Prostate gland (tissue), 2 donors: ENCODE measurements at places on chromosomes 11 and 22. TPM values are rescaled to one million over a fixed set of nuclear protein-coding genes. Genes with fewer than 3 reads are reported as not detected.
A peak's percentile ranks its signal among the peaks of the same experiment; 100 is the strongest.

DNA sequence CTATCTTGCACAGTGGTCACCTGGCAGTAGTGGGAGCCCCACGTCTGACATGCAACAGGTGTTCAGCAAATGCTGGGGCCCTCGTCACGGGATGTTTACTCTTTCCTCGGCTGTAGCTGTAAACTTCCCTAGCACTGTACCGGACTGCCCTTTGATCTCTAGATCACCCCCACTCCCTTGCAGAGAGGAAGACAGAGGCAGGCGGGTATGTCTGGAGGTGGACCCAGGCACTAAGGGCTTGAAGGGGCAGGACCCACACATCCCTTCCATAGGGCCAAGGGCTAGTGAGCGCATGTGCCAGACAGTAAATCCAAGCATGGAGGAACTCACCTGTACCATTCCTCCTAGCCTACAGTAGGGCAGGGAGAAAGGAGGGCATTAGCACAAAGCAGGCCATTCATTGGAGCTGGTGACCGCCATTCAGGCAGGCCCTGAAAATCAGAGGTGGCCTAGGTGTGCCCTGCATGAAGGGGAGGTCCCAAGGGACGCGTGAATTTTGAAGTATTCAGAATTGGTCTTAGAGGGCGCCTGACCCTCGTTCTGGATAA lies 1.9 kb upstream of the SMTN start:
- H3K4me1 ChIP-seq = peaks cover 11% of the 10 kb centered on the region
- DNase-seq = no peak
- H3K27ac ChIP-seq = no peak overlapping the region
- H3K27me3 ChIP-seq = no peaks in the 10 kb centered on the region

DNA sequence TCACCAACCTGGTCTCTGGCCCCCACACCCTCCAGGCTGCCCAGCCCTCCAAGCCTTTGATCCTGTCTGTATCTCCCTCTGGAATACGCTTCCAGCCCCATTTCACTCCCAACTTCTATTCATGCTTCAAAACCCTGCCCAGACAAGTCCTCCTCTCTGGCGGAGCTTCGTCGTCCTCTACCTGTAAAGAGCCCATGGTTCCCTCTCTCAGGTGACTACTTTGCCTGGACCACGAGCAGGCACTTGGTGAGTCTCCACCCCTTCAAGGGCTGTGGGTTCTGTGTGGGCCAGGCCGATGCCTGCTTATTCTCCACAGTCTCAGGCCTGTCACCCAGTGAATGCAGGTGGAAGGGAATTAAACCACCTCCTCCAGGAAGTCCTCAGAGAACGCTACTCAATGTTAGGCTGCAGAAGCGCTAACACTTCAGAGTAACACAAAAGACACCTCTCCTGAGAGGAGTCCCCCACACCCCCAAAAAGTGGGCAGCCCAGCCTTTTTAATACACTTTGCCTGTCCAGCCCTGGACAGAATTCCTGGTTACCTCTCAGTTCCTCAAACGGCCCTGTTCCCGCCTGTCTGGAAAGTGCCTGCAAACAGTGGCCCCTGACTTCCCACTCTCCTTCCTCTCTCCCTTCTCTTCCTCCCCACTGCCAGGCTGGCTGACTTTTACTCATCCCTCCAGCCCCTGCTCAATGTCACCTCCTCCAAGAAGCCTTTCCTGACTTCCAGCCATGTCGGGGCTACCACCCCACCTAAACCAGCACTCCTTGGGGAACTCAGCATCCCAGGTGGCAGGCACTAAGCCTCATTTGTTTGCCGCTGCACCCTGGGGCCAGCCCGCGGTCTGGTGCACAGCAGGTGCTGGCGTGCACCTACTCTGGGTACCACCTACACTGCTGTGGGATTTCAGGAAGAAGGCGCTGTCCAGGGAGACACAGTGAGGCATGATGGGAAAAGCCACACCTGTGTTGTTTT lies 9.0 kb downstream of the RAC2 start:
- no peak overlapping the region for H3K4me3 ChIP-seq
- H3K27me3 ChIP-seq = no peaks in the 10 kb centered on the region
- H3K27ac ChIP-seq = no peak overlapping the region
- H3K4me1 ChIP-seq = no peaks in the 10 kb centered on the region

DNA sequence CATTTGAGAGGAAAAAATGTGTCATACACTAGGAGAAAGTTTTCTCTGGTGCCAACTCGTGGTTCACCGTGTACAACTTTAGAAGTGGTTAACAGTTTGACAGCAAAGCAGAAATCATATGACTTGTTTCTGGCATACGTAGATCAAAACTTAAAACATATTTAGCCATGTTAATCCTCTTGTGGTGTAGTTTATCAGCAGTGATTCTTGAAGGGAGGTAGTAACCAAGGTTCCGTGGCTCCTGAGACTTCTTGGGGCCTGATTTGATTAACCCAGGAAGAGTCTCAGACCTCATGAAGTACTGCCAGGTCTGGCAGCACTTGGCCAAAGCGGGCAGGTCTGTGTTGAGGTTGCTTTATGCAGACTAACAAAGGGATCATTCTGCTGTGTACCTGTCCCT lies 40.5 kb downstream of the SREBF2 start:
- no peak for DNase-seq
- H3K4me3 ChIP-seq = no peak overlapping the region
- no peaks in the 10 kb centered on the region for H3K4me1 ChIP-seq
- H3K36me3 ChIP-seq = no peaks in the 10 kb centered on the region
- no peaks in the 10 kb centered on the region for H3K27me3 ChIP-seq

DNA sequence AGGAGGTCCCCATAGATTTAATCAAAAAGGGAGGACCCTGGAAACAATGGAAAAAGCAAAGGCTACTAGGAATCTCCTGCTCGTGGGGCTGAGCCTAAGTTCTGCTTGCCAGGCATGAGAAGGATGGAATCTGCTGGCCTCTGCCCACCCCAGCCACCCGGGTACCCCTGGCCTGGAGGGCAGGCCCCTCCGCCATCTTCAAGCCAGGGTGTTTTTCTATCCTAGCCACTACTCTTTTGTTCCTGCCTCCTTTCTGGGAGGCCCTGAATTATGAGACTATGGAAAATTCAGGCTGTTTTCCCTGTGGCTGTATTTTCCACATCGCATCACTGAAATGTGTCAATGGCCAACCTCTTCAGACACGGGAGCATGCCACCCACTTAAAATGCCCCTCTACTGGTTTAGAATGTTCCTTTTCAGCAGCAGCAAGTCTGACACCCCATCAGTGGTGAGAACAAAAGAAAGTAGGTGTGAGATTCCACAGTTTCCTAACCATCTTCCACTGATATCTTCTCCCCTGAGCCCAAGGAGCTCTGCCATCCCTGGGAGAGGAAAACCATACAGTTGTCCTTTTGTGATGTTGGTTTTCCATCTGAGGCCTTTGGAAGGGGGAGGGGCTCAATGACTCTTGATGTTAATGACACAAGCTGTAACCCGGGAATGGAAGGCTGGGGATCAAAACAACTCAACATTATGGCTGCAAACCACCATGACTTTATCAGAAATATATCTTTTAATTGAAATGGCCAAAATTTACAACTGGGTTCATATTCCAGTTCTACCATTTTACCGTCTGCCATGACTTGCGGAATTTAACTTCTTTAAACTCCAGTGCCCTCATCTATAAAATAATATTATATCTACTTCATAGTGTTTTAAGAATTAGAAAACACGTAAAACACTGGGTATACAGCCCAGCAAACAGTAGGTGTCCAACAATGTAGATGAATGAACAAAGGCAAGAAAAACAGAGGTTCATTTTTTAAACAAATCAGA lies 22.2 kb downstream of the DKK3 start:
- no peak overlapping the region for H3K27ac ChIP-seq
- no peaks in the 10 kb centered on the region for H3K27me3 ChIP-seq
- H3K4me3 ChIP-seq = no peak overlapping the region
- no peak for DNase-seq
- H3K36me3 ChIP-seq = no peaks in the 10 kb centered on the region

DNA sequence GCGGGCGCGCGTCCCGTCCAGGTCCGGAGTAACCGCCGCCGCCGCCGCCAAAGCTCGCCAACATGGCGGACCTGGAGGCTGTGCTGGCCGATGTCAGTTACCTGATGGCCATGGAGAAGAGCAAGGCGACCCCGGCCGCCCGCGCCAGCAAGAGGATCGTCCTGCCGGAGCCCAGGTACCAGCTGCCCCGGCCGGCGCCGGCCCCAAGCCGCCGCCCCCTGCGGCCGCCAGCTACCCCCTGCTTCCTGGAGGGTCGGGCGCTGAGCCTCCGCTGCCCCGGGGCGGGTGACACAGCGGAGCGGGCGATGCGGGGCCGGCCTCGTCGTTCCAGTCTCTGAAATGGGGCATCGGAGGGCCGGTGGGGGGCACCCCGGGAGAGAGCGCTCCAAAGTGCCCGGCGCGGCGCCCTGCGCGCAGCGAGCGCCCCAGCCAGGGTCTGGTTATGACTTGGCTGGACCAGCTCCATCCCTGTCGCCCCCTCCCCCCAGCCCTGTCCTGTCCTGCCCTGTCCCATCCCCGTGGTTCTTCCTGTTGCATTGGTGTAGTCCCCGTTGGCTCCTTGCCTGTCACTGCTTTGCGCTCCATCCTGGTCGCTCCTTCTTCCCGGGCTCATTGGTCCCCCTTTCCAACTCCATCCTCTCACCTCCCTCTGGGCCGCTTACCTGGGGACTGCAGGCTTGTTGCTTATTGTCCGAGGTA lies 653 bp downstream of the GRK3 start:
- no peaks in the 10 kb centered on the region for H3K36me3 ChIP-seq
- peak overlapping the region; percentile 78 for H3K27ac ChIP-seq
- peak; percentile 47 for DNase-seq
- peak overlapping the region; percentile 92 for H3K4me3 ChIP-seq
- no peaks in the 10 kb centered on the region for H3K27me3 ChIP-seq

- no peaks in the 10 kb centered on the region for H3K36me3 ChIP-seq
- no peaks in the 10 kb centered on the region for H3K4me1 ChIP-seq
- H3K4me3 ChIP-seq = no peak overlapping the region
- H3K27me3 ChIP-seq = no peaks in the 10 kb centered on the region
Measured at GRCh38 chr22:38464992-38465672, 2.8 kb upstream of the KDELR3 start.

DNA sequence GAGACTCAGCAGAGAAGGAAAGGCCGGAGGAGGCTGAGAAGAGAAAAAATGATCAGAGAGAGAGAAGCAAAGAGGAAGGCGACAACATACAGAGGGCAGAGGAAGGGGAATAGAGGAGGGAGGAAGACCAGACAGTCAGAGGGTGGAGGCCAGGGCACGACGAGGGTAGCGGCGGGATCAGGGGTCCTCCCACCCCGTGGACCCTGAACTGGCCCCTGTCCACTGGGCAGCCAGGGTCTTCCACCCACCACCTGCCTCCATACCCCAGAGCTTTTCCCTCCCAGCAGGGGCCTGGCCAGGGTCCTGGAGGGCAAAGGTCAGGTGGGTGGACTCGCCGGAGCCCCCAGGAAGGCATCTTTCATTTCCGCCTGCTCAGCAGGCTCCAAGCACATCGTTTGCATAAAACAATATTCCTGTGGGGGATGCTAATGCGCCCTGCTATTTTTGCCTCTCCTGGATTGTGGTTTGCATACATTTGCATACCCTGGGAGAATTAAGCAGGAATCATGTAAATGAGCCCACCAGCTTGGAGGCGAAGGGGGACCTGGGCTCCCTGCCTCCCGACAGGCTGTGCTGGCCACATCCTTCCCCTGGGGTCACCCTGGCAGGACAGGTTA lies 394.1 kb downstream of the MN1 start:
- no peaks in the 10 kb centered on the region for H3K36me3 ChIP-seq
- H3K27me3 ChIP-seq = no peaks in the 10 kb centered on the region
- H3K27ac ChIP-seq = no peak overlapping the region
- H3K4me1 ChIP-seq = no peaks in the 10 kb centered on the region
- no peak overlapping the region for H3K4me3 ChIP-seq

- no peaks in the 10 kb centered on the region for H3K36me3 ChIP-seq
- peaks cover 3% of the 10 kb centered on the region for H3K4me1 ChIP-seq
- H3K27ac ChIP-seq = peak overlapping the region; percentile 35
- H3K27me3 ChIP-seq = no peaks in the 10 kb centered on the region
Measured at GRCh38 chr22:35928285-35928798, 100.3 kb downstream of the RBFOX2 start.

- H3K4me1 ChIP-seq = peaks cover 4% of the 10 kb centered on the region
- no peak overlapping the region for H3K27ac ChIP-seq
- H3K27me3 ChIP-seq = no peaks in the 10 kb centered on the region
- H3K4me3 ChIP-seq = no peak overlapping the region
Measured at GRCh38 chr22:28939932-28940331, 56.6 kb downstream of the ZNRF3 start.

DNA sequence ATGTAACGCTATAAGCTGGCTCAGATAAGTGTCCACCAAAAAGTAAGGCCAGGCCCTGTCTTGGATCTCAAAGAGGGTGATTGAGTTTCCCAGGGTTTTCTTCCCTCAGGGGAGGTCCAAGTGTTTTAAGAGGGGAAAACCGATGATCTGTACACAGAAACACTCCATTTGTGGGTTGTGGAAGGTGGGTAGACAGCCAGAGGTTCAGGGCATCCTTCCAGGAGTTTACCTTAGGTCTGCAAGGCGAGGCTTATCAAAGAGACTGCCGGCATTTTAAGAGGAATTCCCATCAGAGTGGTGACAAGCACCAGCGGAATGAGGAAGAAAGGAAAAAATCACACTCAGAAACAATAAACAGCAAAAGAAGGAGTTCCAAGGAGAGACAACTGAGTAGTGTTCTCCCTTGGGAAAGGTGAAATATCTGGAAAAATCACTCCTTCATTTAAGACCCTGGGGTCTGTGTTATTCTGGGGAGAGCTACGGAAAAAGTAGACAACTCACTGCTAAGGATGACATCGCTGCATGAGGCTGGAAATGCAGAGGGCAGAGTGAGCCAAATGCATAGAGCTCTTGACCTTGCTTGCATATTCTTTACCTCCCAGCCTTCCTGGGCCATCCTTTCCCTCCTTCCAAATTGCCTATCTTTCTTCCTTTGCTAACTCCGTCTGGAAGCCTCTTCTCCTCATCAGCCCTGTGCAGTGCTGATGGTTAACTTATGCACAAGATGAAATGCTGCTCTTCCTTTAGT lies 22.1 kb upstream of the MMP7 start:
- peak; percentile 80 for DNase-seq
- H3K36me3 ChIP-seq = no peaks in the 10 kb centered on the region
- no peaks in the 10 kb centered on the region for H3K4me1 ChIP-seq
- no peaks in the 10 kb centered on the region for H3K27me3 ChIP-seq

DNA sequence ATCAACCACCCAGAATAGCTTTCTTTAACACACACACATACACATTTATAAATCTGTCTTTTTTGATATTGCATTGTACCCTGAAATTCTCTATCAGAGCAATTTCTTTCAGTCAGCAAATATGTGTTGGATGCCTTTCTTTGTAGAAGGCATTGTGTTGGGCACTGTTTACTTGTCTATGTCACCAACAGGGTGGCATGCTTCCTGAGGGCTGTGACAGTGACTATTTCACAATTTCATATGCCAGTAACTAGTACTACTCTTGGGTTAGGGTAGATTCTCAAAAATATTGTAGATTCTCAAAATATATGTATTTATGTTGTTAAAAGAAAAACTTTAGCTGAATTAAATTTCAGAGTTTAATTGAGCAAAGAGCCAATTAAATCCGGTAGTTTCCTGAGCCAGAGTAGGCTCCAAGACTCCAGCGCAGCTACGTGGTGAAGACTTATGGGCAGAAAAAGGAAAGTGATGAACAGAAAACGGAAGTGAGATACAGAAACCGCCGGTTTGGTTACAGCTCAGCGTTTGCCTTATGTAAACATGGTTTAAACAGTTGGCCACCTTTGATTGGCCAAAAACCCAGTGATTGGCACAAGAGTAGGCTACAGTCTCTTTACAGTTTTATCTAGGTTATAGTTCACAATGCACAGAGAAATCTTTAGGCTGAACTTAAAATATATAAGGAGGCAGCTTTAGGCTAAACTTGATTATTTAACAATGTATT lies 723.3 kb downstream of the NTM start:
- no peak overlapping the region for H3K4me3 ChIP-seq
- H3K27me3 ChIP-seq = no peaks in the 10 kb centered on the region
- H3K4me1 ChIP-seq = no peaks in the 10 kb centered on the region

SDF2L1 gene
- 87.2 TPM for total RNA-seq

ARHGAP20 gene
- total RNA-seq = 3.7 TPM
